ENCODE measurements at places on chromosomes 4 and X.

DNA sequence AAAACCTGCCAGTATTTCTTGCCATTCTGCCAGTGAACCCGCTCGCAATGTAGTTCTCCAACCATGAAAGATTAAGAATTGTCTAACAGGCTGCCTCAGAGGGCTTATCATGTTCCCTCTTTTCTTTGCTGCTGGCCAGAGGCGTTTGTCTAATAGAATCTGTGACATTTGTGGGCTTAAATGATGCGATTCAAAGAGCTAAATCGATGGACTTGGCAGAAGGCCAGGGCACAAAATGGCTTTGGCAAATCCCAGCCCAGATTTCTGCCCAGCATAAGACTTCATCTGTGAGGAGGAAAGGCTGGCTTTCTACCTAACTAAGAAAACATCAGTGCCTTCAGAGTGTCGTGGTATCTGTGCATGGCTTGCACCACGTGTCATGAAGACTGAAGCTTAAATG, 79.9 kb downstream of the TRPC5OS start:
- DNase-seq, result no peak

DNA sequence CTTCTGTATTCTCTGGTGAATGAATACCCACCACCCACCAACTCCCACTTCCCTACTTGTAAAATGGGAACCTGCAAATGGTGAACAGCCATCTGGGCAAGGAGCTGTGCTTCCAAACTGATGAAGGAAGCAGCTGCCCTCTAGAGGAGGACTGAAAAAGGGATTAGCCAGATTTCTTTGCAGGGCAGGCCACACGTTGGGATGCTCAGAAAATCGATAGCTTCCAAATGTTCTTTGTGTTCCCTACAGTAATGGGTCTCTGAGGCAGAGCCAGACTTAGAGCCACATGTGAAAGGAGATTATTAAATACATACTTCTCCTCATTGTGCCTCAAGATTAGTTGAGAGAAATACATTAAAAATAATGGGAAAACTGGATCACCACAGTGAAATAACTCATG, 39.3 kb upstream of the LPAR4 start:
- DNase-seq, result no peak

DNA sequence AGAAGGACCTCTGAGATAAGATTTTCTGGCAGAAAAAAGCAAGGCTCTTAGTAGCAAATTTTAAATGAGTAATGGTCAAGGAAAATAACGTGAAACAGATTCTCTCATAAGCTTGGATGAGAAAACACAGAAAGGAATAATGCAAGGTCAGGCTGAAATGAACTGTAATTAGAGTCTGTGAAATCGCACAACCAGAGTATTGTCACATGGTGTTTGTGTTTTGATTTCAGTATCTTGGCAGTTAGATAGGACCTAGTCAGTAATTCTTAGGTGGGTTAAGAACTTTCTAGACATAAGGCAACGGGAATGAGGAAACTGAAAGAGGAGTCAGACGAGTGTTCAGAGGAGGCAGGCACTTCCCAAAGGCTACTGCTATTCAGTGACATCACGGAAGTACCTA, 34.6 kb downstream of the LIMCH1 start:
- no peak for DNase-seq

DNA sequence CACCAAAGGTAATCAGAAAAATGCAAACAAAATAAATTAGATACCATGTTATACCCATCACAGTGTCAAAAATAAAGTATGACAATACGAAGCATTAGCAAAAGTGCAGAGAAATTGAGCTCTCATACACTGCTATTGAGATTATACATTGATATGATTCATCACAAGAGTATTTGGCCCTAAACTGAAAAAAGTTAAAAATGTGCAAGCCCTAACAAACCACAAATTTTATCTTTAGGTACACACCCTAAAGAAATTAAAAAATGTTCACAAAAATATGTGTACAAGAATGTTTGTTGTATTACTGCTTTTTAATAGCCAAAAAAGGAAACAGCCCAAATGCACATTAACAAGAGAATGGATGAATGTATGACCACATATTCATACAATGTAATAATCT, 137.9 kb upstream of the MAGEA10 start:
- DNase-seq, result no peak

GRCh38 chrX:47864300-47864699, 27.6 kb downstream of the ZNF81 start:
- DNase-seq, result no peak

DNA sequence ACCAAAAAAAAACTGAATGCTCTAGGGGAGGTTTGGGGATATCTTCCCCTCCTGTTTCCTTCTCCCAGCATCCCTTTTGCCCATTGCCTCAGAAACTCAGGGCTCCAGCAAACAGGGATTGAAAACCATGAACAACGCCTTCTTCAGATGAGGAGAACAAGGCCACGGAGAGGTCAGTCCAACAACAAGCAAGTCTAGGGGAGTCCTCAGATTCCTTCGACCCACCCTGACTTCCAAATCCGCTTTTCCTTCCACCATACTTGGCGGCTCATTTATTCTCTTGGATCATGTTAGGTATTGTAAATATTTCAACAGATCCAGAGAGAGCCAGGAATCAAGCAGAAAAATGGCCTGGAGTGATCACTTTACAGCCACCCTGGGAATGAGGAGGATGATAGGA, 21.9 kb downstream of the REELD1 start:
- no peak for DNase-seq

- no peak for DNase-seq
Observed at GRCh38 chr4:48015678-48016077, 803 bp downstream of the CNGA1 start.

DNA sequence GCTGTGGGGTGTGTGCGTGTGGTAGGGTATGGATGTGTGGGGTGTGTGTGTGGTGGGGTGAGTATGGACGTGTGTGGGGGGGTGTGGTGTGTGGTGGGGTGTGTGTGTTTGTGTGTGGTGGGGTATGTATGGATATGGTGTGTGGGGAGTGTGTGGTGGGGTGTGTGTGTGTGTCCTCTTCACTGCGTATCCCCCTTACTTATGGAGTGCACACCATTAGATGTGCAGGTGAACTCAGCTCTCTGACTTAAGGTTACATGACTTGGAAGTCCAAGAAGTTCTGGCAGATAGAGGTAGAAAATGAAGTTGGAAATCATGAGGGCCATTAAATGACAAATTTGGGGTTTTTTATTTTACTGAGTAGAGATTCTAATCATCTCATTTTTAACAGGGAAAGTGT, 182.5 kb downstream of the PALLD start:
- DNase-seq, result no peak

DNA sequence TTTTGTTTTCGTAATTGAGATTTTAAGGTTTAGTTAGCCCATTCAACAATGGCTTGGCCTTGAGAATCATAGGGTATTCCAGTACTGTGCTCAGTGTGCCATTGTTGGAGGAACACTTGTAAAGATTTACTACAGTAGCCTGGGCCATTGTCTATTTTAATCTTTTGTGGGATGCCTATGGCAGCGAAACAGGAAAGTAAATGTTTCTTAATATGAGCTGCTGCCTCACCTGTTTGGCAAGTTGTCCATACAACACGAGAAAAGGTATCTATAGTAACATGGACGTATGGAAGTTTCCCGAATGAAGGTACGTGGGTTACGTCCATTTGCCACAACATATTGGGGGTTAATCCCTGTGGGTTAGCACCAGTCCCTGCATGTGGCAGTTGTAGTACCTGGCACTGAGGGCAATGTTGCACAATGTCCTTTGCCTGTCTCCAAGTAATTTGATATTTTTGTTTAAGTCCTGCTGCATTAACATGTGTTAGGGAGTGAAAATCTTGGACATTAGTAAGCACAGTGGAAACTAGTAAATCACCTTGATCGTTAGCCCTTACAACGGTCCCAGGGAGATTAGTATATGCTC, 38.6 kb upstream of the AADAT start:
- no peak for DNase-seq

DNA sequence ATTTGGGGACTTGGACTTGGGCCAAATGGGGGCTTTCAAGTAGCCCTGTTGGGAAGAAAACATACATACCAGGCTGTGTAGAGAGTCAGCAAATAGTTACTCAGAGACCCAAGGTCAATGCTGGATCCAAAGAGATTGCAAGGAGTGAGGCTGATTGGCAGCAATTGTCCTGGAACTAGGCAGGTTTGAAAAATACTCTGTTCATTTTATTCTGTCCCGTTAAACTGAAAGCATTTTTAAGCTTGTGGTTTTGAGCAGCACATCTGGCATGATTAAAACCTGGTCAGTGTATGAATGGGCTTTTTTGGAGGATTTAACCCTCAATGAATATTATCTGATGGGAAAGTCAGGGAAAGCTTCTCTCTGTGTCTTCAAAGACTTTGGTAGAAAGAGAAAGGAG, 294.3 kb upstream of the BOD1L1 start:
- DNase-seq, result no peak

- DNase-seq, result no peak
Observed at GRCh38 chrX:71081330-71082123, 13.4 kb upstream of the SNX12 start.

GRCh38 chr4:2284161-2284933, 22.4 kb upstream of the MXD4 start:
- no peak for DNase-seq

DNA sequence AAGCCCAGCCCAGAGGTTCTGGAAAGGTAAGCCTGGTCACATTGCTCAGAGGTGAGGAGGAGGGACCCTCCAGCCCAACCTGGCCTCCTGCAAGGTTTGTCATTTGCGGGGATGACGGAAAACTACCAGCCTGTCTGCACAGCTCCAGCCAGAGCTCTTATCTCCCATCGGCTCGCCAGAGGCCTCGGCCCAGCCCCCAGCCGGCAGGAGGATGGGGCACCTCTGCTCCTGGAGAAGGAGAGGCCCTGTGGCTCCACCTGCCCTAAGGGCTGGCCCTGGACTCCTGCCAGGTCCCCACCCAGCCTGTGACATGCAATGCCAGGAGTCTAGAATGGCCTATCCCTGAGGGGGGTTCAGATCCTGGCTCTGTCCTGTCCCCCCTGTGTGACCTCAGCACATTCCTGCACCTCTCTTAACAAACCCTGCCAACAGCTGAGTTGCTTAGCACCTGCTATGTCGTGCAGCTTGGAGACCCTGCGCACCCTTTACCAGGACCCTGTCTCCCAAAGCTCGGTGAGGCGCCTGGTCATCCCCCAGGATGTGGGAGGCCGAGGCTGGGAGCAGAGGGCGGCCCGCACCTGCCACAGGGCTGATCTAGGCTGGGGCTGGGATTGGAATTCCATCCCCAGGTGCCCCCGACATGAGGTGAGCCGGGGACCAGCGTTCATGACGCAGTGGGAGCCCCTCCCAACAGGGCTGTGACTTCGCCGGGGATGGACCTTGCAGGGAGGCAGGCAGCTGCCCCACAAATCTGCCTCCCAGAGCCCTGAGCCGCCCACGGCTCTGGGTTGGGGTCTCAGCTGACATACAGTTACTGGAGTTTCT, 14.4 kb downstream of the ADRA2C start:
- DNase-seq, result no peak

- DNase-seq, result no peak
Observed at GRCh38 chr4:100288161-100288560, 97.9 kb upstream of the DDIT4L start.

DNA sequence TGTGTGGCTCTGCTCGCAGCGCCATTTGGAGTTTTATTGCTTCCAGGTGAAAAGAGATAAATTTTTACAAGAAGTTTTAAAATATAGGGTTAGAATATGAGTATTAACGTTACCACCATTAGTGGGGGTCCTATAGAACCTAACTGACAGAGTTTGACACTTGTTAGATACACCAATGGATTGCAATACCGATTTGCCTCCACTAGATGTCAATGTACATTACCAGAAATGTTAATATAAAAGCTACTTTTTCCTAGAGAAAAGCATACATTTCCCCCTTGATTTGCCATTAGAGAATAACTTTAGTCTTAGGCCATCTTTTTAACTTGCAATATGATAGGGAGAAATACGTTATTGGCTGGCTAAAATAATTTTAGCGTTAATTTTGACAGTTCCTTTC, 108.4 kb downstream of the LINC00632 start:
- no peak for DNase-seq

DNA sequence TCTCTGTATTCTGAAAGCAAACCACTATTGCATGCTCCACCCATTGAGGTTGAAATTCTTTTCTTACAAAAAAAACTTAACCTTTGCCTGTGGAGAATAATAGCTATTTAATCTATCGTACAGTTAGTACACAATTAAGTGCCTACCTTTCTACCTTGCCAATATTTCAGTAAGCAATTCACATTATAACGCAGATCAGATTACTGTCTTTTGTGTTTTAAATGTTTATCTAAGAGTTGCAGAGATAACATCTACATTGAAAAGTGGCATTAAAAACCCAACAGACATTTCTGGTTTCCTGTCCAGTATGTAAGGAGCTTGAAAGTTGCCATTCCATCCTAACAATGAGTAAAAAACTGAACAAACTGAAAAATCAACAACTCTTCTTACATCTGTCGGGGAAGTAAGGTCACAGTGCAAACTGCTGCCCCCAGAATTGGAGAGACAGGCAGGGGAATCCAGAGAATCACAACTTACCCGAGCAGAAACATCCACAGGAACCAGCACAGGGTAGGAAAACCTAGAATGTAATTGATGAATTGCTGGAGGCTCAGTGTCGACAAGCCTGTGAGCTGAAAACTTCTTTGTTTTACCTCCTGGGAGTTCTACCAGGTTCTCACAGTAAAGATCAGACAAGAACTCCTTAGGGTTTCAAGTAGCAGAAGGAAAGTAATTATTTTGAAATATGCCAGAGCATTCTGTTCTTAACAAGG, 27.3 kb upstream of the ACSL4 start:
- no peak for DNase-seq

GRCh38 chr4:145804116-145804515, 124.2 kb downstream of the C4orf51 start:
- DNase-seq, result no peak

- no peak for DNase-seq
Observed at GRCh38 chr4:184293552-184293951, 75.9 kb upstream of the ENPP6 start.

DNA sequence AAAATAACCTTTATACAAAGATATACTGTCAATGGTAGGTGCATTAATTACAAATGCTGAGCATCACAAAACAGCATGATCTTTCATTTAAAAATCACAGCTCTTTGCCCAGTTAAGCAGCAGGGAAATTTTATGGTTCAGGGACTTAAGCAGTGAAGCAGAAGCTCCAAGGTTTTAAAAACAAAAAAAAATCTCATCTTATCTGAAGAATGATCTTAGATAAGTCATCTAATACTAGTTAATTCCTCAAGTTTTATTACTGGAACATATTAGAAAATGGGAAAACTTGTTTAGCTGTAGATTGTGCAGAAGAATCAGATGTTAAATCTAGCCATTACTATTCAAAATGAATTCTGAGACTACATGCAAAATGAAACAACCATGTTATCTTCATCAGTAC, 289.9 kb downstream of the GASK1B start:
- no peak for DNase-seq

- DNase-seq, result no peak
Observed at GRCh38 chr4:5816101-5816500, 76.8 kb downstream of the CRMP1 start.

DNA sequence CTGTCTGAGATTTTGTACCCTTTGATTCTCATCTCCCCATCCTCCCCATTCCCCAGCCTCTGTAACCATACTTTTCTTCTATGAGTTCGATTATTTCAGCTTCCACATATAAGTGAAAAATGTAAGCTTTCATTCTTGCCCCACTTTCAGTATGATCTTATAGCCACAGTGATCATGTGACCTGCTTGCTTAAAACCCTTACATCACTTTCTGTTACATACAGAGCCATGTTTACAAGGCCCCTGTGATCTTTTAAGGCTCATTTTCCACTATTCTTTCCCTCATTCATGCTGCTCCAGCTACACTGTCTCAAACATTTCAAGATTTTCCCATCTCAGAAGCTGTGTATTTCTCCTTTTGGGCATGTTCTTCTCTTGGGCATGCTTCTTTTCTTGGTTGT, 147.7 kb downstream of the DCK start:
- DNase-seq, result no peak

- no peak for DNase-seq
Observed at GRCh38 chrX:19133231-19133630, 11.0 kb upstream of the ADGRG2 start.

All from stimulated activated CD8-positive, alpha-beta memory T cell treated with anti-CD3 and anti-CD28 coated beads, Interleukin-7, amount 100 ng/mL, for 1 hour (primary cell).